EL (cell line): ENCODE measurements at places on chromosomes 1 and 21.

- peak; percentile 53 for DNase-seq
Measured at GRCh38 chr1:240474133-240474614, 137.8 kb downstream of the GREM2 start.

DNA sequence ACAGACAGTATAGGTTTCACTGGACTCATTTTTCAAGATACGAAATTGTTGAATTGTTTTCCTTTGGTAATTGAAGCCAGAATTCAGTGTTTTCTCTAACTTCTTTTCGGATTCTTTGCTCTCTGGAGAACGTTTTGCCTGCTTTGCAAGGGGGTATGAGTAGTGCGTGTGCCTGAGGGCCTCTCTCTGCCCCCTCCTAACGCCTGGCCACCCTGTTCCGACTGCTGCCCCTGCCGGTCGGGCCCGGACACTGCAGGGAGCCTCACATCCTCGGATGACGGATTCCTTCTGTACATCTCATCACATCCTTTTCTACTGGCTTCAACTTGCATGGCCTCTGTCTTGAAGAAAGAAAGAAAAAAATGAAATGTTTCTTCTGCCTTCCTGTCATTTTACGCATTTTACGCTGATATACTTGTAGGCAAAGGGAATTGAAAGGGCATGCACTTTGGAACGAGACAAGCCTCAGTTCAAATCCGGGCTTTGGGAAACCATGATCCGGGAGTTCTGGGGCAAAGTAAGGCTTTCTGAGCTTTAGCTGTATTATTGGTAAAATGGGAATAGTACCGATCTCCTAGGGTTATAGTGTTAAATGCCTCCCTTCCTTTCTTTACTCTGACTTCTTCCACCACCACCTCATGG lies 65.1 kb downstream of the DISC1 start:
- peak; percentile 55 for DNase-seq

- no peak for DNase-seq
Measured at GRCh38 chr1:183206538-183207122, 20.6 kb downstream of the LAMC2 start.

GRCh38 chr1:111420377-111420776 lies 7.2 kb downstream of the OVGP1 start:
- DNase-seq, result no peak

GRCh38 chr1:221101807-221102605 lies 222.8 kb downstream of the HLX start:
- peak; percentile 88 for DNase-seq

DNA sequence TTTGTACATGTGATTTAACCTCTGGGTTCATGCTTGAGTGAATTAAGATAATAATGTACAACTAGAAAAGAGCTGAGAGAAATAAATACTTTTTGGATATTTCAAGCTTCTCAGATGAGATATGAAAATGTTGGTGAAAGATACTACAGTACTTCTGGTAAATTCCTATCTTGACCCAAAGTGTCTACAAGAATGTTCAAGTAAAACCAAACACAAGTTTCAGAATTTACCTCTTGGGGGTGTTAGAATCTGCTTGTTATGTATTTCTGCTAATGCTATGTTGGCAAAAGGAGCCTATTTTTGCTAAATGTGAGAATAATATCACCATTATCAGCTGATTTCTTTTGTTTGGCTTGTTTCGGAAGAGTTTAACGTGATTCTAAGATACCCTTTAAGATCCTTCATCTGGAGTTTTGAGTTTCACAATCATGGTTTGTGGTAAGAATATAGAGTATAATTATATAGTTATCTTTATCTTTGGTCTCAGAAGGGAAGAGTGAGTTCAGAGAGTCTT lies 388.5 kb downstream of the LMO4 start:
- DNase-seq, result no peak

DNA sequence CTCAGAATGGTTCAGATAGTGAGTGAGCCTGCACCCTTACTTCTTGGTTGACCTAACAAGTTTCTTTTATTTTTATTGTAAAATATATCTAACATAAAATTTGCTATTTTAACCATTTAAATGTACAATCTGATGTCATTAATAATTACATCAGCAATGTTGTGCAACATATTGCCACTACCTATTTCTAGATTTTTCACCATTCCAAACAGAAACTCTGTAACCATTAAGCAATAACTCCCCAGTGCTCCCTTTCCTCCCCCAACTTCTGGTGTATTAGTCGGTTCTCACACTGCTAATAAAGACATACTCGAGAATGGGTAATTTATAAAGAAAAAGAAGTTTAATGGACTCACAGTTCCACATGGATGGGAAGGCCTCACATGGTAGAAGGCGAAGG lies 76.2 kb upstream of the TENT5C start:
- no peak for DNase-seq

GRCh38 chr1:118202076-118202608 lies 17.1 kb upstream of the SPAG17 start:
- DNase-seq, result no peak

GRCh38 chr1:220813013-220813412 lies 26.3 kb downstream of the MTARC1 start:
- no peak for DNase-seq

- DNase-seq, result no peak
Measured at GRCh38 chr1:179105393-179105792, 23.5 kb downstream of the TOR3A start.

DNA sequence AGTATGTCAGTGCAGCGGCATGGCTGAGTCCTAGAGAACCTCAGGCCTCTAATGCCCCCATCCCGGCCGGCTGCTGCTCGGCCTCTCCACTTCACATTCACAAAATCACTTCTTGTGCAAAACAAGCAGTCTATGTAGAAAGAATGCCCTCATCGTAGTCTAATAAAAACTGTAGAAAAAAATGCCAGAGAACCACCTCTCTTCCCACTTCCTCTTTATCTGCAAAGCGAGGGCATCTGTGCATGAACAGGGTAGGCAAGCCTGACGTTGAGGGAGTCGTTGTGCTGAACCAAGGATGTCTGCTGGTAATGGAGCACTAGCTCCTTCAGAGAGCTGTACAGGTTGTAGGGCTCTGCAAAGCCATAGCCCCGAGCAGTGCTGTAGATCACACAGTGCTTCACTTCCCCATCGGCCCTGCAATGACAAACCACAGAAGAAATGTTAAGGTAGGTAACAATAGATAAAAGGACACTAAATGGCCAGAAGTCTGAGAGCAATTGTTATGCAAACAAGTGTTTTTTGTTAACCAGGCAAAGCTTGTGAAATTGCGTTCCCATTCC lies 88.9 kb downstream of the PIK3R3 start:
- no peak for DNase-seq

DNA sequence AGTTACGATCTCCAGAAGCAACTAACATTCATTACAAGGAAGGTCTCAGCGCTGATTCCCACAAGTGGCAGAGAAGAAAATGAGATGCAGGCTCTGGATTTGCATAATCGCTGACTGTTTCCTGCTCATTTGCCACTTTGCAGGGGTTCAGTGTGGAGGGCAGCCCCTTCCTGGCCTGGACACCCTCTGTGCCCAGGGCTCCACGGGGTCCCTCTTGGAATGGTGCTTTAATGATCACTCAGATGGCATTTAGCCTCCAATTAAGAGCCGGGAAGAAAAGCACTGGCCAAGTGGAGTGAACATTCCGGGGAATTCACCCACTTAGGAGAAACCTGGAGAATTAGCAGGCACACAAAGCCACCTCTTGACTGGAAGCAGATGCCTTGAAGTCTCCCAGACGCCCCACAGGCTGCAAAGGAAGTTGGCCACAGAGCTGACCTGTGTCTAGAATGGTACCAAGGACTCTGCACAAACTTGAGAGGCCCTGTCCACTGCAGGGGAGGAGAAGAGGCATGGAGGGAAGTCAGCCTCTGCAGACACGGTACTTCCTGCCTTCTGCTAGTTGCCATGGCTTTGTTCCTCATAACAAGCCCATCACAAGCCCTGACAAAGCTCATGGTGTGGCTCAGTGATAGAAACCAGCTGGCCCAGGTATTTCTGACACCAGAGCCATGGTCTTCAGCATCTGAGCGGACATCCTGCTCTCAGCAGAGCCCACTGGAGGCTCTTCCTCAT lies 157.2 kb downstream of the KAZN start:
- no peak for DNase-seq

DNA sequence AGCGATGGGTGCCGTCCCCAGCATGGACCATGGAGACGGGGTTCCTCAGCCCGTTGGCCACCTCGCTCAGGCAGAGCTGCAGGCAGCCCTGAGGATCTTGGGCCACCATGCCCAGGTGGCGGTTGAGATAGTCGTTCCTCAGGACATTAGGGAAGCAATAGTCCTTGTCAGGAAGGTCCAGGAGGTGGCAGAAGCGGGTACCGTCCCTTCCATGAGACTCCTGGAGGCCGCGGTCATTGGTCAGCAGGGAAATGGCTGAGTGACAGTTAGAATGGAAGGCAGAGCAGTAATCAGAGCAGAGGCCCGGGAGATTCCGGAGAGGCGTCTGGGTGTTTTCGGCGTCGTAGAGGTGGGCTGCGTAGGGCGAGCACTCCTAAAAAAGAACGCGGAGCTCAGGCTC lies 4.1 kb downstream of the HHIPL2 start:
- DNase-seq, result no peak

- DNase-seq, result peak; percentile 57
Measured at GRCh38 chr1:36553591-36554322, 71.0 kb upstream of the CSF3R start.

DNA sequence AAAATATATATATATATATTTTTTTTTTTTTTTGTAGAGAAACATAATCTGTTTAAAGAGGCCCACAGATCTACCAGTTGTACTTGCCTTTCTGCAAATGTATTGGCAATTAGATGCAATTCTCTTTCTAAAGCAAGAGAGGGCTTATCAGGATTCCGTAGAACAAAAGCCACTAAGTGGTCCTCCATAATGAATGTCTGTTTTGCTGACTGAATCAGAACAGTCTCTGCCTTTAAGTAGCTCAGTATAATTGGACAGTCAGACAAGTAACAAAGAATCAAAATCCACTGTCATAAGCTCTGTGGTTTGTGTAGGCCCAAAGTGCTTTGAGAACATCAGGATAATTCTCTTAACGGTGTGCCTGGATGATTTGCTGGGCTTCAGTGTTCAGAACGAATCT lies 17.3 kb downstream of the SARS1 start:
- no peak for DNase-seq

DNA sequence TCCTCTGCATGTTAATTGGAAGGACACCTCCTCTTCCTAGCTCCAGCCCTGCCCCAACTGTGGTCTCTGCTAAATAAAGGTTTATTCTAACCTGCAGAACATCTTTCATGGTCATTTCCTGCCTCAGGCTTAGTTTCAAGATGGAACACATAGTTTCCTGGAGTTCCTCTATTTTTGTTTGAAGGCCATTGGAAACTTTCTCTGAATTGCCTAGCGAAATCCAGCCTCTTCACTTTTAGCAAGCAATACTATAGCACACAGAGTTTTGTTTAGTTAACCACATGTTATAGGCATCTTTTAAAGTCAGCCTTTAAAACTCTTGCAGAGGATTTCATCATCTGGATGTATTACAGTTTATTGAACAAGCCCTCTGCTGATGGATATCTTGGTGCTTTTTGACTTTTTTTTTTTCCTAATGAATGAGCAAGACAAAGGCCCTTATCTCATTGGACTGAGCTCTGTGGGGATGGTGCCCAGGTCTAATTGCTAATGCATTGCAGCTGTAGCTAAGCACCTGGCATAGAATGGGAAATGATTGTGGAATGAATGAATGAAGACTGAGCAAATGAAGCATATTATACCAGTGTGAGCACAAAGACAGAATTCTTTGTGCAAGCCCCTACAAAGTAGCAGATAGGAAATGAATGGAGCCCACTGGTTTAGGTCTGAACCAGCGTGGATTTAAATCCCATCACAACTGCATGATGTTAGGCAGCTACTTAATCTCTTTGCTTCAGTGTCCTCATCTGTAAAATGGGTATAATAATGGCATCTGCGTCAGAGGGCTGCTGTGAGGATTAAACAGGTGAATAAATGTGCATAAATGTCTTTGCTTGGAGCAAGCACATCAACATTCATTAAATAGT lies 641 bp upstream of the CFAP107 start:
- no peak for DNase-seq

- no peak for DNase-seq
Measured at GRCh38 chr1:14372526-14372925, 226.0 kb upstream of the KAZN start.

DNA sequence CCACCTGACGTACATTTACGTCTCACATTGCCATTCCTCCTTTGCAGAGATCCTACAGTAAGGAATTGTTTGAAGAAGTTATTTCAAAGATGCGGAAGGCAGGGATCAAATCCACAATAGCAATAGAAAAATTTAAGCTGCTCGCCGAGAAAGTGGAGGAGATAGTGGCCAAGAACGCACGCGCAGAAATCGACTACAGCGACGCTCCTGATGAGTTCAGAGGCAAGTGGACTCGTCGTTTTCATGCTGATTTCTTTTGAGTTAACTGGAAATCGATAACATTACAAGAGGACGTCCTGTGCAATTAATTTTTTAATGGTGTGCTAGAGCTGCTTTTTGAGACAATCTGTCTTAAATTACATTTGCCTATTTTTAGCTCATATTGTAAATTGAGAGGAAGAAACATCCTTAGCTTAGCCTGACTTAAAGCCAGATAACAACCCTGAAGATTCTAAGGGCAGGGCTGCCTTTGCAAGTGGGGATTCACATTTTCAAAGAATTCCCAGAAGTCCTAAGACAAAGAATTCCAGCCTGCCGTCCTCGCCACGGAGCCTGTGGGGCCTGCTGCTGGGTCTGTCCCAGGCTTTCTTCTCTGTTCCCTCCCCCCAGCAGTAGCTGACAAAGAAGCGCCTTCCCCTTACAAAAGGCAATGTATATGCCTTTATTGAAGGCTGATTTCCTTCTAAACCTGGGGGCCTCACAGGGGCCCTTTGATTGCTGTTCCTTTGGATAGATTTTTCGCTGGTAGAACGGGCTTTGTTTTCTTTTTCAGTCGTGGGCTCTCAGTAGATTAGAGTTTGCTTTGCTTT lies 31.6 kb upstream of the KIF1B start:
- no peak for DNase-seq

DNA sequence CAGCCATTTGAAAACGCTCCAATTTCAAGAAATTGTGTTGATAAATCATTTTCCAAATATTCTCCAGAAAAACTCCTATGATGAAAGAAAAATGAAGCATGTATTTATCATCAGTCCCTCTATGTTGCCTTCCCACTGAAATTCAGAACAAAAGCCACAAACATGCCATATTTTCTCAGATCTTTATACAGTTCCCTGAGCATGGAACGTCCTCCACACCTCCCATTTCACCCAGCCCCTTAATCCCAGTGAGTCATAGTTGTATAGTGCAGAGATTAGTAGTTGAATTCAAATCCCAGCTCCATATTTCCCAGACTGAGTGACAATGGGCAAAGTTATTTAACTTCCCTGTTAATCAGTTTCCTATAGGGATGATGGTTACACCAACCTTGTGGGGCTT lies 20.6 kb upstream of the NPL start:
- no peak for DNase-seq
